ENCODE measurements at places on chromosomes 11 and 22. TPM values are rescaled to one million over a fixed set of nuclear protein-coding genes. Genes with fewer than 3 reads are reported as not detected.

The HTR3A gene
- total RNA-seq = not detected

DNA sequence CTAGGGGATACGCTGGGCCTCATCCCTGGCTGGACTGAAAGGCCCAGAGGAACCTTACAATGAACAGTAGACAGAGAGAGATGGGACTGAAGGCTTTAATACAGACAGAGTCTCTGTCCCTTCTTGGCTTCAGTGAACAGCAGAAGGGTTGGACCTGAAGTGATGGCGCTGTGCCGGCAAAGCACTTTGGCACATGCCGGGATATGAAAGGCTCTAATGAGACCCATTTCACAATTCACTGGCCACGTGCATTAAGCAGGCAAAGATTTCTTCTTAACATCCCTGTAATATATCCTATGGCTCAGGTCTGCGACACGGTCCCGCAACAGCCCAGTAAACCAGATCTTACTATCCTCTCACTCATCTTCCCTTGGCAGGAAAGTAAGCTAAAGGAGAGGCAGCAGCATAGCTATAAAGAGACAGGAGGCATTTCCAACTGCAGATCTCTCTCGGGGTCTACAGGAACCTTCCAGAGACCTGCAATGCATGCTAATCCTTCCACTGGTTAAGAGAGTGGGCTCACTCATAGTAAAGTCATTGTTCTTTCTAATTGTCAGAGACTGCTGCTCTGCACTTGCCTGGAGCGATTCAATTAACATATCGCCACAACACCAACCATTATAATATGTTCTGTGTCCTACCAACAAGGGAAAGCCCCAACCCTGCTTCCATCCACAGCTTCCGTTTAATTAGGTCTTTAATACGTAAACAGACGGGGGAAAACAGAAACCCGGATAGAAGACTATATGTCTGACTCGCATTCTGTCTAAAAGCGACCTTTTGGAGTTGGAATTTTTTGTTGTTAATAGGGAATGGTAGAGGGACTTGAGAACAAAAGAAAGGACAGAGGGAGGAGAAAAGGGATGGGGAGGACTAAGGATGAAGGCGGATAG is 1179.0 kb downstream of the LRRC4C start:
- no peaks in the 10 kb centered on the region for H3K4me1 ChIP-seq
- no peak overlapping the region for H3K27ac ChIP-seq
- H3K36me3 ChIP-seq = no peaks in the 10 kb centered on the region
- H3K4me3 ChIP-seq = no peak overlapping the region
- no peaks in the 10 kb centered on the region for H3K27me3 ChIP-seq

The HEPN1 gene
- not detected for total RNA-seq

The C11orf91 gene
- total RNA-seq = not detected

DNA sequence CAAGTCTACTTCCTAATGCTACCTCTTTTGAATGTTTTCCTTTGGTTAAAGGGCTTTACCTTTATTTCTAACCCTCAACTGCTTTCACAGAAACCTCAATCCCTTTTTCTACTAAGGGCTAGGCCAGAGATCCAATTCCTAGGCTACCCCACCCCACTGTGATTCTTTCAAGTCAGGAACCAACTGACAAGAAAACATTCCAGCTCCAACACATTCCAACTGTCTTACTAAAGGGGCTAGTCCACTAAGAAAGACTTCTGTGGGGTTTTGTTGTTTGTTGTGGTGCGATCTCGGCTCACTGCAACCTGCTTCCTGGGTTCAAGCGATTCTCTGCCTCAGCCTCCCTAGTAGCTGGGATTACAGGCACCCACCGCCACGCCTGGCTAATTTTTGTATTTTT is 151.3 kb downstream of the APOL5 start:
- no peak for ATAC-seq
- no peak overlapping the region for H3K27ac ChIP-seq
- H3K36me3 ChIP-seq = no peaks in the 10 kb centered on the region
- no peak overlapping the region for H3K4me3 ChIP-seq

GRCh38 chr22:47163856-47164513 is 401.5 kb downstream of the TBC1D22A start:
- no peak for ATAC-seq
- no peak overlapping the region for H3K4me3 ChIP-seq

The TNNT3 gene
- total RNA-seq = 2.1 TPM

The APOL4 gene
- 0.56 TPM for total RNA-seq

The ZNF74 gene
- 10.0 TPM for total RNA-seq

The POU2AF3 gene
- total RNA-seq = not detected

DNA sequence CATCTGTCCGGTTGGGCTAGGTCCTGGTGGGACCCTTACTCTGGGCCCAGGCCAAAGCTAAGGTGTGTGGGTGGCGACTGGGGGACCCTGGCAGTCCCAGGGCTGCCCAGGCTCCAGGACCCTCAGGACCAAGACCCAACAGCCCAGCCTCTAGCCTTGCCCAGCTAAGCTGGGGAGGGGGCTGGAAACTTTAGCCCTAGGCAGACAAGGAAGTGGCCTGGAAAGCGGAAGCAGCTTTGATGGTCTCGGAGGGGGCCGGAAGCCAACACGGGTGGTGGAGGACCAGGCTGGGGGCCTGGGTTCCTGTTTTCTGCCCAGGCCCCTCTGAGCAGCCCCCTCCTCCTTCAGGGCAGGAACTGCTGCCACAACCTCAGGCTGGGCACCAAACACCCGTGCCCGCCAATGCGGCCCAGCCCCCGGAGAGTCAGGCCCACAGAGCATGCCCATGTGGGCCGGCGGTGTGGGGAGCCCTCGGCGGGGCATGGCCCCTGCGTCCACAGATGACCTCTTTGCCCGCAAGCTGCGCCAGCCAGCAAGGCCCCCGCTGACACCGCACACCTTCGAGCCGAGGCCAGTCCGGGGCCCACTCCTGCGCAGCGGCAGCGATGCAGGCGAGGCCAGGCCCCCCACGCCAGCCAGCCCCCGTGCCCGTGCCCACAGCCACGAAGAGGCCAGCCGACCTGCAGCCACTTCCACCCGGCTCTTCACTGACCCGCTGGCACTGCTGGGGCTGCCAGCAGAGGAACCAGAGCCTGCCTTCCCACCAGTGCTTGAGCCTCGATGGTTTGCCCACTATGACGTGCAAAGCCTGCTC is 2.8 kb downstream of the SIPA1 start:
- H3K4me1 ChIP-seq = peaks cover 8% of the 10 kb centered on the region
- peak overlapping the region; percentile 97 for H3K4me3 ChIP-seq
- H3K27me3 ChIP-seq = no peaks in the 10 kb centered on the region
- ATAC-seq = no peak
- peak overlapping the region; percentile 84 for H3K27ac ChIP-seq

All from activated T-helper 17 cell treated with anti-CD3 and anti-CD28 coated beads, Interleukin-2, amount 50 U/mL, for 72 hours (primary cell).